ENCODE measurements at places on chromosomes 13 and 19.

- DNase-seq = no peak
Observed at GRCh38 chr13:93183302-93183701, 43.3 kb upstream of the GPC6 start.

DNA sequence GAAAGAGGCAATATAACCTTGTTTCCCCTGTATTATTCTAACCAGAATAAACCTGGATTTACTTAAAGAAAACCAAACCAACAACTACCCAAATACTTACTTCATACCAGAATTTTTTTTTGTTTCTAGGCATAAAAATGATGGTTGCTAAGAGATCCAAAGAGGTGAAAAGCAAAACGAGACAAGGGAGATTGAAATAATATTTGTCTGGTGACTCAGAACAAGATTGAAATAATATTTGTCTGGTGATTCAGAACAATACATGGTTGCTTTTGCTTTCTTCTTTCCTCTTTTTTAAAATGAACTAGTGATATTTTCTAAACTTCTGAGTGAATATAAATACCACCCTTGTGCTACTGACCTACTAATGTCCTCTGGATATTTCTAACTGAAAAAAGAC lies 592.9 kb downstream of the KCTD12 start:
- DNase-seq = no peak

DNA sequence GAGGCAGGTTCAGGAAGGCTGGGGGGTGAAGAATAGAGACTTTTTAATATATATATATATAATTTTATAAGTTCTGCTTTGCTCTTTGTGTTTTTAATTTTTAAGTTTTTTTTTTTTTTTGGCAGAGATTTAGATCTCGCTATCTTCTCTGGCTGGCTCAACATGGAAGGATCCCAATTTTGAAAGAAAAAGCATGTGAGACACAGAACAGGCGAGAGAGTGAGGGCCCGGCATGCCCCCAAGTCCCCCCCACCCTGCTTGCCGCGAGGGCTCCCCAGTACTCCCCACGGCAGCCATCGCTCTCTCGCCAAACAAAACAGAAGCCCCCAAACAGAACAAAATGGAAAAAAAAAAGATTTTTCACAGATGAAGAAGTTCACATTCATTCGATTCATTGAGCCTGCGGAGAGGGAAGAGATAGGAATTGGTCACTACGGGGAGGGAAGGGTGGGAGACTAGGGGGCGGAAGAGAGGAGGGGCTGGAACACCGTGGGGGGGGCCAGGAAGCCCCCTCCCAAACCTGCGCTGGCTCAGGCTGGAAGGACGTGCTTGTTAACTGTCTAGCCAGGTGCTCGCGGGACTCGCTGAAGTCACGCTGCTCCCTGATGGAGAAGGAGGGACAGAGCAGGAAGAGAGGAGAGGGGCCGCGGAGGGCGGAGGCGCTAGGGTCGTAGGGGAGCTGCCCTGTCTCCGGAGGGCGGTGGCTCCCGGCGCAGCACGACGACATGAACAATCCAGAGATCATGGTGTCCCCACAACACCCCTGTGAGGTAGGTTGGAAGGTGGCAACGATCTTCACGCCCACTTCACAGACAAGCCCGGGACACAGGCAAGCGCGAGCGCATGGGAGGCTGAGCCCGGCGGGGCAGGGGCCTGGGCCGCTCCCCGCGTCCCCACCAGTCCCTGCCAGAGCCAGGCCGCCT lies 10.6 kb downstream of the KHSRP start:
- DNase-seq = no peak

- no peak for DNase-seq
Observed at GRCh38 chr13:24097667-24098066, 62.9 kb upstream of the SPATA13 start.

- no peak for DNase-seq
Observed at GRCh38 chr13:29543230-29544215, 52.0 kb downstream of the SLC7A1 start.
